ENCODE measurements at places on chromosomes 11 and 22. TPM values are rescaled to one million over a fixed set of nuclear protein-coding genes. Genes with fewer than 3 reads are reported as not detected.

ASPHD2 gene
- 3.7 TPM for polyA plus RNA-seq

UFD1 gene
- polyA plus RNA-seq, result 70.7 TPM

BCO2 gene
- polyA plus RNA-seq, result 2.6 TPM

SCGB1C1 gene
- not detected for polyA plus RNA-seq

PYGM gene
- polyA plus RNA-seq, result 2.6 TPM

DNA sequence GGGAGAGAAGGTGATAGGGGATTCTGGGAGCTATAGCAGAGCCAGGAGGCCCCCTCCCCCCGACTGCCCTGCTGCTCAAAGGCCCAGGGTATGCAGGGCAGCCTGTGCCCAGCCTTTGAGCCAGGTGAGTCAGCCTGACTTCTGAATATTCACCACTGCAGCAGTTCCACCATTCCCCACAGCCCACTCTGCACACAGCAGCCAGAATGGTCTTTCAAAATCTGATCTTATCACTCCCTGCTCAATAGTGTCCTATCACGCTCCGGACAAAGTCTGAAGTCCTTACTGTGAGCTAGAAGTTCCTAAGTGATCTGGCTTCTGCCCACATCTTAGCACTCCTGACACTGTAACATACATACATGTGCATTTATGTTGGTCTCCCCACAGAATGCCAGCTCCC lies 111.7 kb downstream of the BUD13 start:
- DNase-seq, result no peak

GRCh38 chr11:75667255-75667830 lies 1.5 kb downstream of the MAP6 start:
- DNase-seq, result no peak

GRCh38 chr22:28899199-28899853 lies 16.0 kb downstream of the ZNRF3 start:
- DNase-seq, result no peak

DNA sequence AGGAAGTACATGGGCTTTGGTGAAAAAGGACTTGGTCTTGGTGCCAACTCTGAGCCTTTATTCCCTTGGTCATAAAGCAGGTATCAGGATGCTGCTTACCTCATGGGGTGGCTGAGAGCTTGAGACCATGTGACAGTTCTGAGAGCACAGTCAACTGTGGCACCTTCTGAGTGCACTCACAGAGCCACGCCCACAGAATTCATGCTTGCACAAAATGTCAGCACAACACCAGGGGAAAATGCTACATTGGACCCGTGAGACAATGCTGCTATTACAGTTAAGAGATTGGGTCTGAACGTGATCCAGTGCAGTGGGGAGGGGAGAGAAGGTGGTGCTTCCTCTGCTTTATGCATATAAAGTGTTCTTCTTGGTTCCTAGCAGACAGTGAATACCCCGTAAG lies 79.5 kb upstream of the SPON1 start:
- no peak for DNase-seq

All from right renal cortex interstitium (tissue), 3 donors.